ENCODE measurements at places on chromosomes 11 and 22.
A peak's percentile ranks its signal among the peaks of the same experiment; 100 is the strongest.

GRCh38 chr22:49037701-49038245 lies 789.9 kb downstream of the BRD1 start:
- DNase-seq = no peak

GRCh38 chr11:1222491-1223345 lies at the start of gene MUC5B:
MUC5B (plus strand) TSS chr11:1223066; CDS start chr11:1223124, 58 bp downstream.
- no peak for DNase-seq

- peak; percentile 76 for DNase-seq
Measured at GRCh38 chr11:35605706-35606105, 12.6 kb upstream of the FJX1 start.

- DNase-seq = no peak
Measured at GRCh38 chr11:35347921-35348331, 71.4 kb downstream of the SLC1A2 start.

Data from hindlimb muscle (tissue), 1 donor.